ENCODE measurements at places on chromosomes 13 and 19. TPM values are rescaled to one million over a fixed set of nuclear protein-coding genes. Genes with fewer than 3 reads are reported as not detected.

Gene EVI5L
- total RNA-seq = 11.8 TPM

Gene CGB8
- total RNA-seq = not detected

Gene ZNF568
- total RNA-seq = 5.5 TPM

Gene VSTM2B
- total RNA-seq = not detected

Gene GJB6
- not detected for total RNA-seq

Gene ZNF878
- total RNA-seq = 0.17 TPM

Gene SIGLEC11
- total RNA-seq = not detected

Gene B3GNT8
- total RNA-seq = 3.5 TPM

Gene TPTE2
- total RNA-seq = not detected

Gene LRRC63
- 0.15 TPM for total RNA-seq

Gene CRB3
- not detected for total RNA-seq

Gene ZNF429
- 4.5 TPM for total RNA-seq

Gene APOC4
- not detected for total RNA-seq

Gene EXOC3L2
- not detected for total RNA-seq

Gene PDCD5
- total RNA-seq = 303 TPM

Gene ZFP28
- 5.9 TPM for total RNA-seq

Gene PCP2
- total RNA-seq = not detected

Gene GIPR
- not detected for total RNA-seq

Gene ZNF154
- 1.0 TPM for total RNA-seq

Gene EDNRB
- total RNA-seq = 0.34 TPM

Gene RNF113B
- total RNA-seq = not detected

Gene FUT6
- not detected for total RNA-seq

Gene NANOS3
- total RNA-seq = not detected

Gene KIR2DL1
- total RNA-seq = not detected

Gene NALCN
- 1.2 TPM for total RNA-seq

Gene SELENOV
- total RNA-seq = not detected

Gene C19orf85
- not detected for total RNA-seq

Gene KIR2DL4
- not detected for total RNA-seq

Gene PLK5
- not detected for total RNA-seq

Gene SIGLEC10
- total RNA-seq = not detected

Gene ELSPBP1
- not detected for total RNA-seq

Gene ZNRF4
- not detected for total RNA-seq
